A549 treated with AZD2906 at 1 μM for 4 hours (cell line): ENCODE measurements at places on chromosomes 5 and 9. TPM values are rescaled to one million over a fixed set of nuclear protein-coding genes. Genes with fewer than 3 reads are reported as not detected.

GALT gene
- total RNA-seq: 12.8 to 18.9 TPM (median 17.6 TPM) in 5 replicates

RXFP3 gene
- not detected in 5 replicates for total RNA-seq

OLFML2A gene
- total RNA-seq: 24.5 to 37.8 TPM (median 31.4 TPM) in 5 replicates

TLX3 gene
- not detected in 5 replicates for total RNA-seq

SLC34A1 gene
- total RNA-seq: not detected in 5 replicates

IL9 gene
- not detected in 5 replicates for total RNA-seq

ZFP2 gene
- not detected in 5 replicates for total RNA-seq

COL5A1 gene
- total RNA-seq: 28.9 to 46.9 TPM (median 42.0 TPM) in 5 replicates

S100Z gene
- not detected in 5 replicates for total RNA-seq

TTC39B gene
- 1.2 to 1.9 TPM (median 1.7 TPM) in 5 replicates for total RNA-seq

SPATA31D4 gene
- not detected in 5 replicates for total RNA-seq

PCDHA6 gene
- total RNA-seq: 0.03 to 0.07 TPM (median 0.07 TPM) in 5 replicates

LCP2 gene
- total RNA-seq: not detected in 5 replicates

ADAMTSL1 gene
- total RNA-seq: 0.08 to 0.09 TPM in 2 of 5 replicates, not detected in the others

CENPK gene
- total RNA-seq: 24.2 to 31.2 TPM (median 25.5 TPM) in 5 replicates

ELOVL7 gene
- total RNA-seq: 9.2 to 12.6 TPM (median 11.2 TPM) in 5 replicates

TAF11L12 gene
- 0.06 to 0.14 TPM in 2 of 5 replicates, not detected in the others for total RNA-seq

PRLR gene
- total RNA-seq: 0.10 to 0.19 TPM (median 0.13 TPM) in 5 replicates

KIF20A gene
- total RNA-seq: 36.3 to 47.1 TPM (median 41.8 TPM) in 5 replicates

PLGRKT gene
- total RNA-seq: 21.0 to 26.8 TPM (median 22.1 TPM) in 5 replicates

CTXN3 gene
- not detected in 5 replicates for total RNA-seq

ZNF300 gene
- 1.9 to 2.8 TPM (median 2.4 TPM) in 5 replicates for total RNA-seq

NSG2 gene
- total RNA-seq: 0.15 TPM in 1 of 5 replicates, not detected in the others

FRRS1L gene
- total RNA-seq: 0.15 to 0.27 TPM (median 0.27 TPM) in 5 replicates

UCK1 gene
- total RNA-seq: 20.2 to 22.5 TPM (median 21.2 TPM) in 5 replicates

ZDHHC11B gene
- total RNA-seq: 1.1 to 1.5 TPM (median 1.2 TPM) in 5 replicates

HK3 gene
- total RNA-seq: 0.02 to 0.07 TPM in 2 of 5 replicates, not detected in the others

NMUR2 gene
- 0.08 to 0.17 TPM (median 0.09 TPM) in 5 replicates for total RNA-seq

FOXD4L5 gene
- total RNA-seq: 0.03 to 0.08 TPM (median 0.06 TPM) in 3 of 5 replicates, not detected in the others

IRX4 gene
- total RNA-seq: 0.24 to 0.65 TPM (median 0.34 TPM) in 5 replicates

PPIP5K2 gene
- 16.2 to 25.0 TPM (median 22.1 TPM) in 5 replicates for total RNA-seq

AK8 gene
- 0.82 to 1.3 TPM (median 0.93 TPM) in 5 replicates for total RNA-seq

PDZD2 gene
- 0.39 to 0.57 TPM (median 0.42 TPM) in 5 replicates for total RNA-seq

TSSK1B gene
- not detected in 5 replicates for total RNA-seq
